Fibroblast of lung (primary cell): ENCODE measurements at places on chromosomes 4 and X. TPM values are rescaled to one million over a fixed set of nuclear protein-coding genes. Genes with fewer than 3 reads are reported as not detected.

DNA sequence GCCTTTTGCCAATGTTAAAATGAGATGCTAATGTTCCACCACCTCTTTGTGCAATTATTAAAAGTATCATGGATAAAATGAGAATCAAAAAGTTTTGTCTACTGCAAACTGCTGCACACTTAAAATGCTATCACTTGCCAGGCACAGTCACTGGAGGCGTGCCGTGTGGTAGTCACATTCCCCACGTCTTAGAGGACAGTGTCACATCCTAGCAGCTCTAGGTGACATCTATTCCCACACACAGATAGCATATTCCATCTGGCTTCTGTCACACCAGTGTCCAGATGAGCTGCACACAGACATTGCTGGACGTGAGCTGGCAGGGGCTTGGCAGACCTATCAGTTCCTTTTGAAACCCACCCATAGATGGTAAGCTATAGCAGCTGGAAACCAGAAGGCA, 47.0 kb downstream of the NSG1 start:
- H3K27me3 ChIP-seq = no peaks in the 10 kb centered on the region
- H3K4me3 ChIP-seq = no peak overlapping the region
- no peaks in the 10 kb centered on the region for H3K4me1 ChIP-seq
- H3K27ac ChIP-seq = no peak overlapping the region
- peaks cover 6% of the 10 kb centered on the region for H3K36me3 ChIP-seq

- no peak overlapping the region for H3K27ac ChIP-seq
- no peaks in the 10 kb centered on the region for H3K36me3 ChIP-seq
- DNase-seq = peak; percentile 73
Observed at GRCh38 chr4:126888968-126889367, 743.8 kb upstream of the INTU start.

Gene NPFFR2
- not detected in 2 replicates for total RNA-seq

DNA sequence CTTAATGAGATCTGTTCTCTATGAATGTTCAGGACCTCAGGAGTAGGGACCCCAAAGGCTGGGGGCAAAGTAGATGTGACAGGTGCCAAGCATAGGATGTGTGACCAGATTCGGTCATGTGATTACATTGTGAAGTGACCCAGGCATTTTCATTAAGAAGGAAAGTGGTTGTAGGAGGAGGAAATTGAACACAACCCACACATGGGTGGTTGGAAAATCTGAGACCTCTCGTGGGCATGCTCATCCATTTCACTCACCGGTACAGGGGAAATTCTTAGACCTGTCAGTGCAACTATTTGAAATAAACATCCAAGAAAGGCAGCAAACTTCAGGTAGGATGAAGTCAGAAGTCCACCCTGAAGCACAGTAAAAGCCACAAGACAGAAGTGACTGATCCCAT, 43.5 kb upstream of the CD99 start:
- no peaks in the 10 kb centered on the region for H3K36me3 ChIP-seq
- no peak overlapping the region for H3K4me3 ChIP-seq

Gene TXK
- total RNA-seq = 0.26 and 0.66 TPM in 2 replicates
